ENCODE measurements at places on chromosomes 11 and 22. TPM values are rescaled to one million over a fixed set of nuclear protein-coding genes. Genes with fewer than 3 reads are reported as not detected.

DNA sequence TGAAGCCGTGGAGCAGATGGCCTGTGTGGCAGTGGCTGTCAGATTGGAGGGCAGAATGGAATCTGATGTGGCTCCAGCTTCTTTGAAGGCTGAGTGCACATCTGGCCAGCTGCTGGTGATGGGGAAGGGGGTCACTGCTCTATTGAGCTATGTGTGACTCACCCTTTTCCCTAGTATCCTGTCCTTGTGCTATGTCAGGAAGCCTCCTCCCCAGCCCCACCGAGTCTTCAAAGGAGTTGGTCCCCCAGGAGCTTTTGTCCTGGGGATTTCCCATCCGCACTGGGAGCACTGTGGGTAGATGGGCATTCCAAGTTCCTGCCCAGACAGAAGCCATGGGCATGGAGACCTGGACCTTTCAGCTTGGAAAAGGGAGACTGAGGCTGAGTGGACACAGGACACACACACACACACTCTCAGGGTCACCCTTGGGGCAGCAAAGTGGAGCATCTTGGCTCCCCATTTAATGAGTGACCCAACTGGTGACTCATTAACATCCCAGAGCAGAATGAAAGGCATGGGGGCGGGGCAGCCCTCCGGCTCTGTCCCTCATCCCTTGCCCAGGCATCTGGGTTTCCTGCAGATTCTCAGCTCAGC, 3.3 kb downstream of the SERPINH1 start:
- DNase-seq, result no peak

DNA sequence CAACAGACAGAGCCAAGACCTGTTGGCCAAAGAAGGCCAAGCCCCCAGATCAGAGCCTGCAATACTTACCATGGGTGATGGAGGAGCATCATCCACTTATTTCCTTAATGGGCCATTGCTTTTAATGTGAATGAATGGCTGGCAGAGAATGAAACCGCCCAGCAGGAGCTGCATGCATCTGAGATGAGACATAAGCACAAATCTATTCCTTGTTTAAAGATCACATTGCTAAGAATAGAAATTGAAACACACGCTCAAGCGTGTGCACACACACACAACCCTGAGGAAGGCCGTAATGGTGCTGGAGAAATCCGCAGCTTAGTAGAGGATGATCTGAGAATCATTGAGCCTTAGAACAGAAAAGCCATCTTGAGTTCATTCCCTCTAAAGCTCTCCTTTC, 5.3 kb upstream of the RRAS2 start:
- DNase-seq, result no peak

The TMEM191C gene
- total RNA-seq, result 3.5 TPM

DNA sequence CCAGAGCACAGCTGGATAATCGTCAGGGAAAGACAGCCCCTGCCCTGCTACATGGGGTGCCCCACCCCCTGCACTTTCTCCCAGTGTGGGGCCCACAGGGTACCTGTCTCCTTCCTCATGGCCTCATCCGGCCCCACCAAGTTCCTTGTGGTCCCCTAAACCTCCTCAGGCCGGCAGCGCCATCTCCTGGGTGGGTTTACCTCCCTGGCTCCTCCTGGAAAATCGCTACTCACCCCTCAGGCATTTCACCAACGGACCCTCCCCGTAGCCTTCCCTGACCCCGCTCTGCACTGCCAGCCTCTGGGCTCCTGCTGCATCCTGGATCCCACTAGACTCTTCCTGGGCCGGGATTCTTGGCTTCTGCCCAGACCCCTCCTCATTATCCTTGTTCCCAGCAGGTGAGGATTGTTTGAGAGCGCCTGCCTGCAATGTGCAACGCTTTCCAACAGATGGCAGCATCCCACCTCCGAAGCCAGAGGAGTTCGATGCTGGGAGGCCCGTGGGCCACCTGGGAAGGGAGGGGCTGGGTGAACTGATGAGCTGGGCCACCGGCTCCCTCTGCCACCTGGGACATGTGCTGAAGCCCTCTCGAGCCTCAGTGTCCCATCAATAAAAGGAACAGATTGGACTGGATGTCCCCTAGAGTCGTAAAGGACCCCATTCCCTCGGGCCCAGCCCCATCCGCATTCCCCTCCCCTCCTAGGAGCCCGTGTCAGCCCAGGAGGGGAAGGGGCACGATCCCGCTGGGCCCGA, 44.2 kb upstream of the TTLL12 start:
- peak; percentile 67 for DNase-seq

GRCh38 chr22:23263651-23264555, 83.6 kb downstream of the BCR start:
- DNase-seq, result no peak
